Osteoblast (primary cell): ENCODE measurements at places on chromosomes 7 and 10. TPM values are rescaled to one million over a fixed set of nuclear protein-coding genes. Genes with fewer than 3 reads are reported as not detected.

Gene MRPS24
- 69.0 and 93.7 TPM in 2 replicates for total RNA-seq

Gene PPIA
- total RNA-seq, result 1,505 and 1,612 TPM in 2 replicates

Gene OR2A42
- total RNA-seq, result under 0.01 TPM in 1 of 2 replicates, not detected in the other

DNA sequence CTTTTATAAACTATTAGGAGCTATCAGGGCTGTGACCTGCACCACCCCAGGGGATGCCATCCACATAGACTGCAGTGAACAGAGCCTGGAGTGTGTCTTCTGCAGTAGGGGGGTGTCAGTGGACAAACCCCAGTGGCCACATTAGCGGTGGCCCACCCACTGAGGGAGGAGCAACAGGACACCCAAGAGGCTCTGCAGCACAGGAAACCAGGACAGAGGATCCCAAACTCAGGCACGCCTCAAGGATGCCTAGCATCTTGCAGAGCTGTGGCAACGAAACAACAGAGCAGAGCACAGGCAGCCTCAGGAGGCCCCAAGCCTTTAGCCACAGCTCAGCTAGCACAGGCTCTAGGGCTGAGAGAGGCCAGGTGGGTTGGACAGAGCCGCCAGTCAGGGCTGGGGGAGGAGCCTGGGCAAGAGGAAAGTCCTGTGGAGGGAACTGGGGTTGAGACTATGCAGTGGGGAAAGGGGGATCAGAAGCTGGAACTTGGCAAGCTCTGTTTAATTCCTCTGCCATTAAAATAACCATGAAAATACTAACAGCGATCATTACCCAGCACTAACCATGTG is 53.8 kb downstream of the GRID1 start:
- no peaks in the 10 kb centered on the region for H3K4me1 ChIP-seq
- no peak for DNase-seq
- H3K27me3 ChIP-seq, result no peaks in the 10 kb centered on the region

- H3K36me3 ChIP-seq, result peaks cover 3% of the 10 kb centered on the region
- peaks cover 9% of the 10 kb centered on the region for H3K4me1 ChIP-seq
- no peak overlapping the region for H3K4me3 ChIP-seq
Measured at GRCh38 chr10:92640107-92640506, 47.2 kb downstream of the KIF11 start.

DNA sequence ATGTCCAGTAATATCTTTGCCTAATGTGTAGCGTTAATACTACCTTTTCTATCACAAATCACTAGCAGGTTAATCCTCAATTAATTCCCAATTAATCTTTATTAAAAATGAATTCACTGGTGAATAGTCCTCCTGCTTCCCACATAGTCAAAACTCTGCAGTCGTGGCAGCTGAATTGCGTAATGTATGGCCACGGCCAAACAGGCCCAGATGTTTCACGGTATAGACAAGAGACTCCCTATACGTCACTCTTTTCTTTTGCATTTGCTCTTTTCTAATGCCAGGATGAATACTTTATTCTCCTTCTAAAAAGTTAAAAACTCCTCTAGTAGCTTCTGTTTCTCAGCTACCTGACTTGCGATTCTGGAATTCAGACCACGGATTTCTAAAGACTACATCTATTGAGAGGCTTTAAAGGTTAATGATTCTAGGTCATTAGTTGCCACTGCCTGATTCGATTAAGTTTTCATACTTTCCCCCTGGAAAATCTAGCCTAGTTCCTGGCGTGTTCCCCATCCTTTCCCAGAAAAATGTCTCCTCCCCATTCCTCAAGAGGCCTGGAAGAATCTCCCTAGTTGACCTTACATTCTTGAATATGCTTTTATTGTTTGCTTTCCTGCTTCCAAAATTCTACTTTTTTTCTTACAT is 16.9 kb downstream of the MEOX2 start:
- no peak for DNase-seq
- no peaks in the 10 kb centered on the region for H3K36me3 ChIP-seq
- H3K27ac ChIP-seq, result no peak overlapping the region
- no peaks in the 10 kb centered on the region for H3K27me3 ChIP-seq
- no peaks in the 10 kb centered on the region for H3K4me1 ChIP-seq

GRCh38 chr10:132802694-132803320 is 16.9 kb upstream of the NKX6-2 start:
- H3K36me3 ChIP-seq, result no peaks in the 10 kb centered on the region
- no peaks in the 10 kb centered on the region for H3K4me1 ChIP-seq
- H3K4me3 ChIP-seq, result no peak overlapping the region
